ENCODE measurements at places on chromosomes 16 and 17.

GRCh38 chr16:83888672-83889044, 10.3 kb upstream of the MLYCD start:
- DNase-seq: no peak

- DNase-seq: no peak
Observed at GRCh38 chr16:1281517-1281916, 25.6 kb downstream of the TPSD1 start.

GRCh38 chr17:7713782-7714181, 3.8 kb upstream of the DNAH2 start:
- DNase-seq: no peak

GRCh38 chr17:41483531-41483930, 2.6 kb upstream of the KRT35 start:
- no peak for DNase-seq

GRCh38 chr17:17859909-17860765, 23.4 kb upstream of the SREBF1 start:
- peak; percentile 38 for DNase-seq

DNA sequence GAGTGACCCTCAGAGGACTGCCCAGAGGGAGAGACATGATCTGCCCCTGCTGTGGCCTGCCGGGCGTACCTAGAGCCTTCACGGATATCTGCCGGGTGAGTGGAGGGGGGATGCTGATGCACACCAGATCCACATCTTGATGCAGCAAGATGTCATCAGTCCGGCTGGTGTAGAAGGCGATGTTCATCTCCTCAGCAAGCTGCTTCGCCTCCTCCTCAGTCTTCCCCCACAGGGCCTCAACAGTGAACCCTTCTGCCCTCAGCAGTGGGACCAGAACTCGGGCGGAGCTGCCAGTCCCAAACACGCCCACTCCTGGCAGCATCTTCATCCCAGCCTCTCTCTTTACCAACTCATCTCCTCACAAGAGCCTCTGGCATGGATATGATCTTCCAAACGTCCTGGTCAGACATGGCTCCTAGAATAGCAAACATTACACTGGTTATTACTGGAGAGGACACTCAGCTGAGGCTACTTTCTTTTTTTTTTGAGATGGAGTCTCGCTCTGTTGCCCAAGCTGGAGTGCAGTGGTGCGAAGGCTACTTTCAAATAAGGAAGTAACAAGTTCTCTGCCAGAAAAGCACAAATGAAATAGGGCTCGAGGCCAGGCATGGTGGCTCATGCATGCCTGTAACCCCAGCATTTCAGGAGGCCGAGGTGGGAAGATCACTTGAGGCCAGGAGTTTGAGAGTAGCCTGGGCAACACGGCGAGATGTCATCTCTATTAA, 18.9 kb downstream of the C16orf86 start:
- DNase-seq: no peak

GRCh38 chr17:60442271-60443173, 20.2 kb downstream of the CHCT1 start:
- DNase-seq: no peak

- DNase-seq: no peak
Observed at GRCh38 chr17:59634632-59635541, 15.2 kb downstream of the CLTC start.

- no peak for DNase-seq
Observed at GRCh38 chr16:78421181-78421708, 321.8 kb downstream of the WWOX start.

GRCh38 chr17:81398832-81399411, 3.7 kb downstream of the BAHCC1 start:
- no peak for DNase-seq

DNA sequence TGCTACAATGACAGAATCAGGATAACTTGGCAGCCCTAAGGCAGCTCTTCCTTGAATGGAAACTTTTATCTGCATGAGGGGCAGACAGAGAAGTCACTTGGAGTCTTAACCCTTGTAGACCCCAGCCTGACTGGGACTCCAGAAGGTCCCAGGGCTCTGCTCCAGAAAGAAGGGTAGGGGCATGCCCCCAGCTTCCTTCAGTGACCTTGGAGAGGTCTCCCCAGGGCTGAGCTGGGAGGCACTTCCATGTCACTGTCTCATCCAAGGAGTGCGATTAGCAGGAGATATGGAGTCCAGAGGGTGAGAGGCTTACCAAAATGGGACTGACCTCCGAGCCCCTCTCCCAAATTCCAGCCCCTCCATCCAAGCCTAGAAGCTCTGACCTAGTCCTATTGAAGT, 3.4 kb upstream of the NLRC5 start:
- DNase-seq: no peak

DNA sequence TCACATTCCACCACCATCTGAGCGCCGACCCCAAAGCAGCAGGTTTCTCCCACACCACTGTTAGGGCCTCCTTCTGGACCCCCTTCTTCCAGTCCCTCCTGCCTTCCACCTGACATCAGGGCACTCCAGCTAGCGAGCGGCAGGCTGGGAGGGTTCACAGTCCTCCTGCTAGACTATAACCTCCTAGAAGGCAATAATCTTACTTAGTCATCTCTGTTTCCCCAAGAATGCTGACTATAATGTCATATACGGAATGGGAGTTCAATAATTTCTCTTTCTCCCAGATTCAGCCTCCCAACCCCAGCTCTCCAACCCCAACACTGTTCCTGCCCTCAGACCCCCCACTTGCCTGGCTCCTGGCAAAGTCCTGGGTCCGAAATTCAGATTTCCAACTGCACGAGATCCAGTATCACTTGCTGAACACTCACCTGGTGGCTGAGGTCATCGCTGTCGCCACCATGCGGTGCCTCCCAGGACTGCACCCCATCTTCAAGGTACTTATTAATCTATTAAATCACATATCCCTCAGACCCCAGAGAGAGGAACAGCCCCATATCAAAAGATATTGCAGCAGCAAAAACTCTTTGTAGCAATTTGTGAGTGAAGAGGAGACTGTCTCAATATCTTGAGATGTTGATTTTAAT, 5.6 kb downstream of the ALOX12 start:
- DNase-seq: no peak

GRCh38 chr16:28108590-28109247, 45.2 kb upstream of the GSG1L start:
- no peak for DNase-seq

DNA sequence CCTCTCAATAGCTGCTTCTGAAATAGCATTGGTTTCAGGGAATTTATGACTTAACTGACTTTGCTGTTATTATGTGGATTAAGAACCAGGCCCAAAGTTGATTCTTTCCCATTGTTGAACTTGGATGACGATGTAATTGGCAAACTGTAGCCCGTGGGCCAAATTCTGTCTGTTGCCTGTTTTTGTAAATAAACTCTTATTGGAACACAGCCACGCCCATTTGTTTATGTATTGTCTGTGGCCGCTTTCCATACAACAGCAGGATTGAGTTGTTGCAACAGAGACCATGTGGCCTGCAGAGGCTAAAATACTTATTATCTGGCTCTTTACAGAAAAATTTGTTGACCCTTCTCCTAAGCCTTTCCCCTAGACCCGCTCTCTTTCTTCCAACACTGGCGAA, 31.6 kb downstream of the NTN1 start:
- DNase-seq: no peak

GRCh38 chr16:62167551-62167950, 131.3 kb upstream of the CDH8 start:
- DNase-seq: no peak

- DNase-seq: no peak
Observed at GRCh38 chr16:58087209-58087913, 41.8 kb downstream of the CFAP20 start.

GRCh38 chr17:17641621-17642409, 39.4 kb upstream of the RAI1 start:
- DNase-seq: peak; percentile 54

GRCh38 chr17:7932483-7932891, 481 bp downstream of the CNTROB start:
- DNase-seq: no peak

DNA sequence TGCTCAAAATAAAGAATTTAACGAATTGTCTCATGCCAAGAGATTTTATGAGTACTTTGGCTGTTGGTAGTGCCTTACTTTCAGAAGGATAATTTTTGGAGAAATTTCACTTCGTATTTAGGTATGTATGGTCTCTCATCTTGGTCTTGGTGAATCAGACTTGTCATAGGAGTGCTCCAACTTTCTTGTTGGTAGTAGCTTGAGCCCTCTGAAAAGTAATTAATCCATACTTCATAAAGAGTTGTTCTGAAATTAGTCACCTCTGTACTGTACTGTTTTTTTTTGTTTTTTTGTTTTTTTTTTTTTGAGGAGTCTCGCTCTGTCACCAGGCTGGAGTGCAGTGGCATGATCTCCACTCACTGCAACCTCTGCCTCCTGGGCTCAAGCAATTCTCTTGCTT, 11.6 kb downstream of the ZNRF1 start:
- DNase-seq: no peak

DNA sequence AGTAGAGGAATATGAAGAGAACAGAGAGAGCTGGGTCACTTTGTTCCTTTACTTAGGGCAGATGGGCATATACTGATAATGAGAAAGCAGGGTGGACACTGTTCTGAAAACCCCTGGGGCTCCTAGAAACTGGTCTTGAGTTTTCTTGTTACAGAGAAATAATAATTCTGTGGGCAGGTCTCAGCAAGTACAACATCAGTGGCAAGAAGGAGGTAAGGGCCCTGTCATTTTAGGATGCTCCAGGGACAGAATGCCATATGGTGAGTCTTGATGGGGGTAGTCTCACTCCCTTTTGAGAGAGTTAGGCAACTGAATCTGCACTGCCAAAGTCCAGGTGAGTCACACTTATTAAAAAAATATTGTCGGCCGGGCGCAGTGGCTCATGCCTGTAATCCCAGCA, 102.3 kb downstream of the KCNJ2 start:
- DNase-seq: no peak

DNA sequence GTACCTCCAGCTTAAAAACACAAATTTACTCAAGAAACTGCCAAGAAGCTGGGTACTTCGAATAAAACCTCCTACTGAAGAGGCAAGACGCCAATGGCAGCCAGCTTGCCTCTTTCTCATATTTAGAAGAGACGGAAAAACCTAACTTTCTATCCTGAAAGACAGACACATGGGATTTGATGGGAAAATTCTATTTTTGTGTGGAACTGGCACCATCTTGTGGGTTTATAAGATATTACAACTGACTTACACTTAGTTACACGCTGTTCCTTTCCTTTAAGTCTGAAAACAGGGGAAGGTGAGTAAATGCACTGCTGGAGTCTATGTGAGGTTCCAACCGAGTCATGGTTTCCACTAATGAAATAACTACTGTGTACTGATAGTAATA, 10.3 kb downstream of the ZNF18 start:
- DNase-seq: no peak

GRCh38 chr17:73338566-73339197, 26.9 kb upstream of the CDC42EP4 start:
- no peak for DNase-seq

DNA sequence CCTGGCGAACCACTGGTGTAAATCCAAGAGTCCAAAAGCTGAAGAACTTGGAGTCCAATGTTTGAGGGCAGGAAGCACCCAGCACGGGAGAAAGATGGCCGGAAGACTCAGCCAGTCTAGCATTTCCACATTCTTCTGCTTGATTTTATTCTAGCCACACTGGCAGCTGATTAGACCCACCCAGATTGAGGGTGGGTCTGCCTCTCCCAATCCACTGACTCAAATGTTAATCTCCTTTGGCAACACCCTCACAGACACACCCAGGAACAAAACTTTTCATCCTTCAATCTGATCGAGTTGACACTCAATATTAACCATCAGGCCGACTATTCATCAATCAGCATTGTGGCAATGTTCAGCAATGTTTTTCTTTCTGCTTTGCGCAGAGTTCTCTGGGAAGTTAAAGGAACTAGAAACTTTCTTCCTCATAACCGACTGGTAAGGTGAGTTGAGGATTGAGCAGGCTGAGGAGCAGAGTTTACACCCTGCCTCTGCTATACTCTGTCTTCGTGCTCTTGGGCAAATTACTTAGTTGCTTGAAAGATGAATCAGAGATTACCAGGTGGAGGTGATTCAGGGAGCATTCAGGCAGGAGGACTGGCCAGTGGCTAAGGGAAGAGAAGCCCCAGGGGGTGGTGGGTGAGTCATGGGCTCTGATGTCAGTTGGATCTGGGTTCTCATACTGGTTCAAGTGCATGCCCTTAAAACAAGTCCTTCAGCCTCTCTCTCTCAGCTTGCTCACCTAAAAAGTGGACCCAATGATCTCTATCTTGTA, 28.2 kb upstream of the BRD7 start:
- no peak for DNase-seq

DNA sequence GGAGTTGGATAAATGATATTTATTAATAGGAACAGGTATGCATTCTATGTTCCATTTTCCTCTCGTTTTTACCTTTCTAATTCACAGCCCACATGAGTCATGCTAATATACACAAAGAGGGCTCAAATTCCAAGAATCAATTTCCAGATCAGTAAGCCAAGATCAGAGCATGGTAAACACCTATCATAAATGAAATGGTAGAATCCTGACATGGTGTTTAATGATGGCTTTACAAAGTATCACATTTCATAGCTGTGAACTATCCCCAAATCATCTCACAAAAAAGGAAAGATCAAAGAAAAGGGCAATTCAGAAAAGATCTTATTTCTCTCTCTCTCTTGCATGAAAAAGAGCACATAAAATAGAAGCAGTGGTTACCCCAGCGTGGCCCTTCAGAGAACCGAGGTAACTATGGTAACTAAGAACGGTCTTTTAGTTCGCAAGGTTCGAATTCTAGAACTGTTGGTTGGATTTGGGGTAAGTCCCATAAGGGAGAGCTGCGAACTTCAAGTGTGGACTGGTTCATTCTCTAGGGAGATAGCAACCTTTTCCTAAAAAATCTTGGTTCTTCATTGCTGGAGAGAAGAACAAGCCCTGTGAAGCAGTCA, 73.0 kb downstream of the MARCHF10 start:
- no peak for DNase-seq

GRCh38 chr17:3956983-3957382, 7.3 kb downstream of the ATP2A3 start:
- DNase-seq: no peak

GRCh38 chr17:82110298-82110697, 12.3 kb upstream of the FASN start:
- DNase-seq: no peak

- DNase-seq: no peak
Observed at GRCh38 chr16:84526794-84527531, 22.5 kb upstream of the MEAK7 start.

DNA sequence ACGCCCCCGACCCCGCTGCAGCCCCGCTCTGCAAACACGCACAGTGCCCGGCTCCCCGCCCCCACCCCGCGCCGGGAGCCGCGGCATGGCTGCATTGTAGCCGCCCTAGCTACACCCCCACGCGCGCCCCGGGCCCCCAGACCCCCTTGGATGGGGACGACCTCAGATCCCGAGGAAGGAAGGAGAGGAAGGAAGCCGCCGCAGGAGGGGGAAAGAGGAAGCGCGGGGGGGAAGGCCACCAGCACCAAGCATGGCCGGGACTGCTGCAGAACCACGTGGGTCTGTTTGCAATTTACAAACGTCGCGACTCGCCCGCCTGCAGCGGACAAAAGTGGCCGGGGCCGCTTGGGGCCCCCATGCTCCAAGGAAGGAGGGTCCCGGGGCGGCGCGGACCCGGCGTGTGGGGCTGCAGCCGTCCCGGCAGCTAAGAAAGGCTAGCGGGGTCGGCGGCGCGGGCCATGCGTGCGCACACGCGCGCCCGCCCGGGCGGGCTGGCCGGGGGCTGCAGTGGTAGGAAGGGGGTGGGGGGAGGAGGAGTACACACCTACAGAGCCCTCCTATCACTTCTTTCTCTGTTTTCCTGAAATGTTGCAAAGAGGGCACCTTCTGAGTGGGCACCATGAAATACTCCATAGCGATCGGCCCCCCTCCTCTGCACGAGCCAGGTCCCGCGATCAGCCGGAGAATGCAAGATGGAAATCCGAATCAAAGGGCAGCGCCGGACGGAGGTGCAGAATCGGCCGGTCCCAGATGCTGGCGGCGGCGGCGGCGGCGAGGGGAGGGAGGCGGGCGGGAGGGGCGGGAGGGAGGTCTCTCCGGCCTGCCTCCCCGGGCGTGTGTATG, 488 bp downstream of the TFAP4 start:
- no peak for DNase-seq
